A172 (cell line): ENCODE measurements at places on chromosomes 6 and 20. TPM values are rescaled to one million over a fixed set of nuclear protein-coding genes. Genes with fewer than 3 reads are reported as not detected.

The SEL1L2 gene
- not detected in 2 replicates for total RNA-seq

DNA sequence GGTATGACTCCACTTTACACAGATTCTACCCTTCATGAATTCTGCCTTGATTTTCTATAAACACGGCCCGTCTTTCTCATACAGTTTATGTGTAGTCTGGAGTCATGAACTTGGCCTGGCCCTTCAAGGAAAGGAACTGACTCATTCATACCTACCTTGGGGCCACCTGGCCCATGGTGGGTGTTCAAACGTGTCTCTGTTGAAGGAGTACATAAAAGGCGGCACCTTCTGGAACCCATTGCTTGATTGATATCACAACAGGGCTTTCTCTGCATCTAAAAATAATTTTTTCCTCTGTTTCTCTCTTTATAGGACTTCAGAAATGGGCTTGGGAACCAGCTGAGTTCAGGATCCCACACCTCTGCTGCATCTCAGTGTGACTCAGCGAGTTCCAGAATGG lies 363.0 kb upstream of the SOX4 start:
- DNase-seq, result no peak

DNA sequence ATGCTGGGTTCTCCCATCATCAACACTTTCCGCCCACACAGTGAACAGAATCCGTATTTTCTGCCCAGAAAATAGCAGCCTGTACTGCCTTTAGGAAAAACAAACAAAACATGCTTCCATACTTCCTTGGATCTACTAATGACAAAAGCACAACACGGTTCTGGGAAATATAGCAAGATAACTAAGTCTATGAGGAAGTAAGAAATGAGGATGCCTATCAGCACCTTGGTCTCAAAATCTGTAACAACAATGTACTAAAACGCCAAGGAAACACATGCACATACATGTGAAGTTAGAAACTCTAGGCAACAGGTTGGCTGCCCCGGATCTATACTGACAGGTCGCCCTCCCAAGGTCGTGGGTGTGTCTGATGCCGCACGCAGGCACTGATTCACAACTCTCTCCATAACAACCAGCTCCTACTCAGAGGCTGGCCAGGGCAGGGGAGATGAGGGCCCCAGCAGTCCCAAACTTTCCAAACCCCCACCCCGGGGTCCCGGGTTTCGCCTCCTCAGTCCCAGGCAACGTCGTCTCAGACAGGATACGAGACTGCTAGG lies 710 bp downstream of the BTBD9 start:
- DNase-seq, result peak; percentile 41

- DNase-seq, result peak; percentile 82
Measured at GRCh38 chr6:28648035-28648877, 122.6 kb downstream of the GPX5 start.

- peak; percentile 62 for DNase-seq
Measured at GRCh38 chr20:13525225-13525940, 113.3 kb downstream of the TASP1 start.

DNA sequence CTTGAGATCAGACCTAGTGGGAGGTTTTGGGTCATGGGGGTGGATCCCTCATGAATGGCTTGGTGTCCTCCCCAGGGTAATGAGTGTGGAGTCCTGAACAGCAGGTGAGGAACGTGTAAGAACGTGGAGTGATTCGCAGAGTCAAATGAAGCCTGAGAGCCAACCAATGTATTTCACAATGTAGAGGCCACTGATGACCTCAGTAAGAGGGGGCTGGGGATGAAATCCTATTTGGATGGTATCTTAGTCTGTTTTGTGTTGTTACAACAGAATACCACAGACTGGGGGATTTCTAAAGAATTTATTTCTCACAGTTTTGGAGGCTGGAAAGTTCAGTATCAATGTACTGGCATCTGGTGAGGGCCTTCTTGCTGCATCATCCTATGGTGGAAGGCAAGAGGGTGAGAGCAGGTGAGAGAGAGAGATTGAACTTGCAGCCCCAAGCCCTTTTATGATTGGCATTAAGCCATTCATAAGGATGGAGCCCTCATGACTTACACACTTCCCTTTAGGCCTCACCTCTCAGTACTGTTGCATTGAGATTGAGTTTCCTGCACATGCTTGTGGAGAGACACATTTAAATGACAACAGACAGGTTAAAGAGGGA lies 47.3 kb upstream of the HIVEP1 start:
- DNase-seq, result no peak

DNA sequence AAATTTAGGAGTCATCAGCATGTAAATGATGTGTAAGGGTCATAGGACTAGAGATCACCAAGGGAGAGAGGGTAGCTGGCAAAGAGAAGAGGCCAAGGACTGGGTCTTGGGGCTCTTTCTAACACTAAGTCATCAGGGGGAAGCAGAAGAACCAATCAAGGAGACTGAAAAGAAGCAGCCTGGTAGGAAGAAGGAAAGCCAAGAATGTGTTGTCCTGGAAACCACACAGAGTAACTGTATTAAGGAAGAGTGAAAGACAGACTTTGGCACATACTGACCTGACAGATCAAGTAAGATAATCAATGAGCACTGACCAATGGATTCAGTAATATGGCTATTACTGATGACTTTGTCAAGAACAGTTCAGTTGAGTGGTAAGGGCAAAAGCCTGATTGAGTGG lies 42.3 kb upstream of the LAMA4 start:
- DNase-seq, result no peak

The DAAM2 gene
- total RNA-seq, result 0.10 TPM in 1 of 2 replicates, not detected in the other

- no peak for DNase-seq
Measured at GRCh38 chr6:52611833-52612232, 35.0 kb upstream of the TRAM2 start.

DNA sequence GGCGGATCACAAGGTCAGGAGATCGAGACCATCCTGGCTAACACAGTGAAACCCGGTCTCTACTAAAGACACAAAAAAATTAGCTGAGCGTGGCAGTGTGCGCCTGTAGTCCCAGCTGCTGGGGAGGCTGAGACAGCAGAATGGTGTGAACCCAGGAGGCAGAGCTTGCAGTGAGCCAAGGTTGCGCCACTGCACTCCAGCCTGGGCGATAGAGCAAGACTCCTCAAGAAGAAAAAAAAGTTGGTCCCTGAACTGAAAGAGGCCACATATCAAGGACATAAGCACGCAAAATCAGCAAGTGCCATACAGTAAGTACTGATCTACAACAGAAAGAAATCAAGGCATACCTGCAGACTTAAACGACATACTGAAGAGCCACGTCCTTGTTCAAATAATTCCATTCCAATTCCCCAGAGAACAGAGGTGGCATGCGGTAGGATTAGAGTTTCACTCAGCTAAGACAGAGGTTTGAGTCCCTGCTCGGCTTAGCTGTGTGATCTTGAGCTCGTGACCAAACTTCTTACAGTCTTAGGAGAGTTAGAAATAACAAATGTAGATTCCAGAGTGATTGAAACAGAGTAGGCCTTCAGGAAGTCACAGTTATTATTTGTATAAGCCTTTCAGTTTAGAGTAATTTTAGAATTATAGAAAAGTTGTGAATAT lies 29.2 kb downstream of the B4GALT5 start:
- no peak for DNase-seq

The CLDN20 gene
- not detected in 2 replicates for total RNA-seq

- DNase-seq, result no peak
Measured at GRCh38 chr20:61859767-61860166, 205.9 kb downstream of the TAF4 start.

GRCh38 chr6:90656325-90656724 lies 69.5 kb upstream of the MAP3K7 start:
- DNase-seq, result no peak

DNA sequence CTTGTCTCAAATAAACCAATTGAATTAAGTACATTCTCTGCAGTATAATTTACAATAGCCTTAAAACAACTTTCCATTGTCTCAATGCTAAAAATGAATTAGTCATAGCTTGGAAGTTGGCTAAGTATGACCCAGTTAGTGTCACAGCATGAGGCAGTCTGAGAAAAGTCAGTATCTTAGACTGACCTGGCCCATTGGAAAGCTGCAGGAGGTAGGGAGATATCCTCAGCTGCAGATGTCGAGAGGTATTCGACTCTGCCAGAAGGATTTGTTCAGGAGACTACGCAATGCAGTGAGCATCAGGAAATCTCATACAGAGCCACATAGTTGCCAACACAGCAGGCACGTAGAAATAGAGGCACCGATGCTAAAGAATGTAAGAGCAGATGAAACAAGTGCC lies 350.9 kb upstream of the NRSN1 start:
- DNase-seq, result no peak

The ADAM33 gene
- total RNA-seq, result not detected in 2 replicates

- no peak for DNase-seq
Measured at GRCh38 chr6:1558388-1558787, 51.3 kb upstream of the FOXC1 start.

The BCKDHB gene
- 10.7 and 14.2 TPM in 2 replicates for total RNA-seq

The KIAA1755 gene
- 0.57 and 0.69 TPM in 2 replicates for total RNA-seq

GRCh38 chr6:6665555-6666243 lies 77.2 kb downstream of the LY86 start:
- DNase-seq, result no peak

- no peak for DNase-seq
Measured at GRCh38 chr6:111971866-111972532, 81.9 kb upstream of the CCN6 start.

- DNase-seq, result peak; percentile 4
Measured at GRCh38 chr6:122753688-122754056, 25.8 kb upstream of the FABP7 start.

- no peak for DNase-seq
Measured at GRCh38 chr6:164011321-164011720, 596.8 kb downstream of the QKI start.

The NFKBIE gene
- 22.4 and 33.4 TPM in 2 replicates for total RNA-seq

DNA sequence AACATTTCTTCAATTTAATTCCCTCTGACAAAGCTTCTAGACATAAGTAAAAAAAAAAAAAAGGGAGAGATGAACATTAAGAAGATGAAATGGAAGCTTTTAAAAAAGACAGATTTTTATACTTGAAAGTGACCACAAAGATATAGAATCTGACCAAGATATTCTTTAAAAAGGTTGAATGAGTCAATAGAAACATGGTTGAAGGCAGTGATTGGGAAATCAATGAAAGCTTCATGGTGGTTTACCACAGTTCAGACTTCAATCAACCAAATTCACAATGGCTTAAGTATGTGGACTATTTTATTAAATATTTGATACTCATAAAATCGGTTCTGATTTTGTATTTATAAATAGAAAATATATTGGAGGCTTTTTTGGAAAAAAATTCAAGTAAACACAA lies 248.4 kb upstream of the HSF2 start:
- no peak for DNase-seq

The LY6G6D gene
- total RNA-seq, result not detected in 2 replicates

The SLC22A3 gene
- 0.10 TPM in 1 of 2 replicates, not detected in the other for total RNA-seq
